ENCODE measurements at places on chromosomes 6 and 20.

GRCh38 chr20:61133611-61134010 is 118.5 kb upstream of the CDH4 start:
- H3K27ac ChIP-seq: no peak overlapping the region
- peaks cover 53% of the 10 kb centered on the region for H3K27me3 ChIP-seq
- H3K4me3 ChIP-seq: no peak overlapping the region

DNA sequence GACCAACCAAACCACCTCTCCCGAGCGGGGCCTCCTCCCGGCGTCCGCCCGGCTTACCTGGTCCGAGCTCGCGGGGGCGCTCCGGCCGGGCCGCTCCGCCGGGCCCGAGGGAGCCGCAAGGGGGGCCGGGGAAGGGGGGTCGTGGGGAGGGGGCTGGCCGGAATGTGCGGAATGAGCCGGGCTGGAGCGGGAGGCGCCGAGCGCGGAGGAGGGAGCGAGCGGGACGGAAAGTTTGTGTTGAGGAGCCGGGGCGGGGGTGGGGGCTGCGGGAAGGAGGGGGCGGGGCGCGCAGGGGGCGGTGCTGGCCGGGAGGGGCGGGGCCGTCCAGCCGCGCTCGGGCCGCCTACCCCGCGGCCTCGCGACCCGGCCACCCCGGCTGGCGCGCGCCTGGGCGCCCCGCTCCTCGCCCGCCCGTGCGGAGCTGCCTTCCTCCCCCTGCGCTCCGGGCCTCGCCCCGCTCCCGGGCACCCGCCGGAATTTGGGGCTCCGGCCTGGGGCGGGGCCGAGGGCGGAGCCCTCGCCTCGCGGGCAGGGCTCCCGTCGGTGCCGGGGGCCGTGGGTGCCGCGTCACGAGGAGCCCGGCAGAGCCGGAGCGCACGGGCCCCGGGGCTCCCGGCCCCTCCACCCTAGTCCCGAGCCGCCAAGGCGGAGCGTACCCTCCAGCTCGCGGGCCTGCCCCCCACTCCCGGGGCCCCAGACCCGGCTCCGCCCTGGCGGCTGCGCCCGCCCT is at the start of gene TEAD3:
TSS of gene TEAD3 (minus strand) at position 239 of the 730 bp plus-strand sequence.
- peak within 1 kb of the TSS; percentile 98 for H3K27ac ChIP-seq
- H3K4me3 ChIP-seq: peak within 1 kb of the TSS; percentile 76
- peaks cover 41% of the 10 kb centered on the region for H3K4me1 ChIP-seq
- DNase-seq: peak; percentile 70
- no peaks in the 10 kb centered on the region for H3K36me3 ChIP-seq

- H3K27ac ChIP-seq: no peak overlapping the region
- H3K36me3 ChIP-seq: no peaks in the 10 kb centered on the region
- H3K4me3 ChIP-seq: peak overlapping the region; percentile 49
Measured at GRCh38 chr6:101401792-101402621, 8.5 kb downstream of the GRIK2 start.

- peaks cover 34% of the 10 kb centered on the region for H3K4me1 ChIP-seq
- no peak within 1 kb of the TSS for H3K4me3 ChIP-seq
- no peaks in the 10 kb centered on the region for H3K27me3 ChIP-seq
- DNase-seq: no peak
Measured at GRCh38 chr6:138499303-138500018, at the start of gene NHSL1. NHSL1 (minus strand) TSS chr6:138499494; CDS start chr6:138499290, 204 bp downstream.

DNA sequence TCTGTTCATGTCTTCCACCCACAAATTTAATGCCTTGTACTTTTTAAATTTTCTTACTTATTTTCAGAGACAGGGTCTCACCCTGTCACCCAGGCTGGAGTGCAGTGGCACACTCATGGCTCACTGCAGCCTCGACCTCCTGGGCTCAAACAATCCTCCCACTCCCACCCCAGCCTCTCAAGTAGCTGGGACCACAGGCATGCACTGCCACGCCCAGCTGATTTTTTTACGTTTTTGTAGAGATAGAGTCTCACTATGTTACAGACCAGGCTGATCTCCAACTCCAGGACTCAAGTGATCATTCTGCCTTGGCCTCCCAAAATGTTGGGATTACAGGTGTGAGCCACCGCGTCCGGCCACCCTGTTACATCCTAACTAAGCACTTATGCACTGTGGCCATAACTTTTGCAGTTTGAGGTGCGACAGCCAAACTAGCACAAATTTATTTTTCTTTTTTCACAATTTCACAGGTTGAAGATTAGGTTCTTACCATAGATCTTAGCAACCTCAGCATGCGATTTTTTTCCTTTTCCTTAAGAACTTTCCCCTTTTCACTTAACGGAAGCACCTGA is 92.1 kb downstream of the EPB41L2 start:
- peaks cover 43% of the 10 kb centered on the region for H3K4me1 ChIP-seq
- peak overlapping the region; percentile 69 for H3K27ac ChIP-seq
- no peaks in the 10 kb centered on the region for H3K36me3 ChIP-seq
- DNase-seq: no peak
- no peaks in the 10 kb centered on the region for H3K27me3 ChIP-seq

DNA sequence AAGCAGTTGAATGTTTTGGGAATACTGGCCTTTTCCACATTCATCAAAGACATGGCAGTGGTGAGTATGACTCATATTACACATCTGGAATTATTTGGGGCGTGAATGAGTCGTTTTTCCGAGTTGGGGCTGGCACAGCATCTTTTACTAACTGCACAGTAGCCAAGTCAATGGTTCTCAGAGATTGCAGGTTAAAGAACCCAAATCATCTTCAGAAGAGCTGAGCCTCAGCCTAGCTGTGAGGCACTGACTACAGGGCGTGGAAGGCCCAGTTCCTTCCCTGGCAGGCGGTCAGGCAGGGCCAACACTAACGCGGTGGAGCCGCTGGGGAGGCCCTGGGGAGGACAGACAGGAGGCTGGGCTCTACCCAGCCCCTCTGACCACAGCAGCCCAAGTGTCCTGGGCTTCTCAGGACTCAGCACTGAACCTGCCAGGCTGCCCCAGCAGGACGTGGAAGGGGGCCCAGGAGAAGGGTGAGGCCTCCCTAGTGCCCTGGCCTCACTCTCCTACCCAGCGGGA is 20.1 kb upstream of the HELZ2 start:
- DNase-seq: no peak
- H3K4me3 ChIP-seq: no peak overlapping the region
- peak overlapping the region; percentile 51 for H3K27ac ChIP-seq
- H3K4me1 ChIP-seq: no peaks in the 10 kb centered on the region
- peaks cover 98% of the 10 kb centered on the region for H3K36me3 ChIP-seq
- no peaks in the 10 kb centered on the region for H3K27me3 ChIP-seq

DNA sequence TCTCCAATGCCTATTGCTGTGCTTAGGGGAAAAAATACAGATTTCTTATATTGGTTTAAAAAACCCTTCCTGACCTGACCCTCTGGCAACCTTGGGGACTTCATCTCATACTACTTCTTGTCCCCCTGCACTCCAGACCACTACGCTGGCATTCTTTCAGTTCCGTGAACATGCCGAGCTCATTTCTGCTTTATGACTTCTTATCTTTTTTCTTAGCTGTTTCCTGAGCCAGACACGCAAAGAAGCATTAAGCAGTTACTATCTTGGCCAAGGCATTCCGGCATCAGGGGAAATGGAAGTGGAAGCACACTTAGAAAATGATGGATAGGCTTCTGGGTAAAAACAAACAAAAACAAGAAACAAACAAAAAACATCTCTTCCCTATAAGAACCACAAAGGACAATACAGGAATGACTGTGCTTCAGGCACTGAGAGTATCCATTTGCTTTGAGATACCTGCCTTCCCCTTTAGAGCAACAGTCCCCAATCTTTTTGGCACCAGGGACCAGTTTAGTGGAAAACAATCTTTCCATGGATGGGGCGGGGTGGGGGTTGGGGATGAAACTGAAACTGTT is 4.4 kb upstream of the CCDC28A start:
- H3K27ac ChIP-seq: no peak overlapping the region
- H3K27me3 ChIP-seq: no peaks in the 10 kb centered on the region
- no peak for DNase-seq

DNA sequence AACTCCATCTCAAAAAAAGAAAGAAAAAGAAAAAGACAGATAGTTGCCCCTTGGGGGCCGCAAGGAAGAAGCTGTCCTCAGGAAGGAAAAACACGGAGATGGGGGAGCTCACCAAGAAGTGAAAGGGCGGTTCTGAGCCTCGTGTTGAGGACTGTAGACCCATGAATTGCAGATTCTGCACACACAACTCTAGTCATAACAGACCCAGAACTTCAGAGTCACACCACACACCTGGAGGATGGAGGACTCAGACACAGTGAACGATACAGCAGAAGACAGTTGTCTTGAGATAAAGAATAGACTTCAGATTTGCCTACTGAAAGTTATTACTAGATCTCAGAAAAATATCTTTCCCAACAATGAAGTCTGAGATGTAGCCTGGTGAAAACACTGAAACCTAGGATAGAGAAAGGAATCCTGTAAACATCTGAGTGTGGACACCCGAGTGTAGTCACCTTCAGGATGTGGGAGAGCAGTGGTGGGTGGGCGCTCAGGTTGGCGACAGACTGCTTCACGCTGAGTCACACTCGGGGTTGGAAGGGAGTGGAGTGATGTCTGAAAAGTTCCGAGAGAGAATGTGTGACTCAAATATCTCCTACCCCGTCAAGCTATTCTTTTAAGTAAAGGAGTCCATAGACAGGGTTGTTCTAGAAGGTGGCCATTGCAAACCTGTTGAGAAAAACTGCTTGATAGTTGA is 88.1 kb downstream of the MAP3K4 start:
- no peak overlapping the region for H3K4me3 ChIP-seq
- no peak for DNase-seq
- no peaks in the 10 kb centered on the region for H3K27me3 ChIP-seq
- H3K27ac ChIP-seq: no peak overlapping the region

- H3K4me1 ChIP-seq: no peaks in the 10 kb centered on the region
- H3K27ac ChIP-seq: no peak overlapping the region
- no peak for DNase-seq
- H3K27me3 ChIP-seq: no peaks in the 10 kb centered on the region
Measured at GRCh38 chr6:83226517-83226916, 33.4 kb downstream of the RWDD2A start.

- H3K4me1 ChIP-seq: no peaks in the 10 kb centered on the region
- peaks cover 60% of the 10 kb centered on the region for H3K36me3 ChIP-seq
- no peak overlapping the region for H3K27ac ChIP-seq
- no peak for DNase-seq
Measured at GRCh38 chr20:16428112-16428511, 145.1 kb downstream of the KIF16B start.

DNA sequence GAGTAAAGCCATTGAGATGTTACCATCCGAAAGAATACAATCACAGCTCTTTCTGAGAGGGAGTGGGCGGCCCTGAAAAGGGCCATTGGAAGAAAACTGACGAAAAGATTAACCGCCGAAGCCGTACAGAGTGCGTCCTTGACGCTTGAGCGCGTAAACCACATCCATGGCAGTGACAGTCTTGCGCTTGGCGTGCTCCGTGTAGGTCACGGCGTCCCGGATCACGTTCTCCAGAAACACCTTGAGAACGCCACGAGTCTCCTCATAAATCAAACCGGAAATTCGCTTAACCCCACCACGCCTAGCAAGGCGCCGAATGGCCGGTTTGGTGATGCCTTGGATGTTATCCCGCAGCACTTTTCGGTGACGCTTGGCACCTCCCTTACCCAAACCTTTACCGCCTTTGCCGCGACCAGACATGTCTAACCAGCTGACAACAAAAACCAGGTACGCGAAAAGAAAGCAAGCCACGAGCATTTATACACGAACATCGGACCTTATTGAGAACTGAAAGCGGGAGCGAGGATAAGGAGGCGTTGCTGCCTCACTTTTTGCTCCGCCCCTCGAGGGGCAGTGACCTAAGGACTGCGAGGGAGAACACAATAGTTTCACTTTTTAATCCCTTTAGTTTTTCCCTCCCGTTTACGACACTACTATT is 60.3 kb upstream of the HFE start:
- no peaks in the 10 kb centered on the region for H3K36me3 ChIP-seq
- H3K4me3 ChIP-seq: peak overlapping the region; percentile 68
- peaks cover 13% of the 10 kb centered on the region for H3K4me1 ChIP-seq
- H3K27me3 ChIP-seq: no peaks in the 10 kb centered on the region
- H3K27ac ChIP-seq: peak overlapping the region; percentile 88

GRCh38 chr6:13383328-13384163 is 55.2 kb upstream of the TBC1D7 start:
- H3K4me1 ChIP-seq: peaks cover 5% of the 10 kb centered on the region
- H3K4me3 ChIP-seq: no peak overlapping the region
- no peak for DNase-seq
- H3K27ac ChIP-seq: no peak overlapping the region
- no peaks in the 10 kb centered on the region for H3K27me3 ChIP-seq
- H3K36me3 ChIP-seq: peaks cover 6% of the 10 kb centered on the region

DNA sequence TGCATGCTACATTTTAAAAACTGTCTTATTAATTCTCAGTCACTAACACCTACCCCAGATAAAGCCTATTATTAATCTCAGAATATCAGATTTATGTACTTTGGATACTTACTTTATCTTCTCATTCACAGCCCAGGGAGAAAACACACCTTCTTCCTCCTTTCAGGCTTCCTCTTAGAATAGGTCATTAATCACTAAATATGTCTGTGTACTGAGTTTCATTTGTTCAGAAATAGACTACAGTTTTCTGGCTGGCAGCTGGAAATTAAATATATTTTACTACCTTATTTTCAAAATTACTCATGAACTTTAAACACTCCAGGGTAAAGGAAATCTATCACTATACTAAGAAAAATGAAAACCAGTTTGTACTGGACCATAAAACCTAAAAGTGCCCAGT is 147.7 kb upstream of the DST start:
- no peak for DNase-seq
- H3K4me1 ChIP-seq: peaks cover 71% of the 10 kb centered on the region
- no peak overlapping the region for H3K27ac ChIP-seq
- H3K4me3 ChIP-seq: no peak overlapping the region

DNA sequence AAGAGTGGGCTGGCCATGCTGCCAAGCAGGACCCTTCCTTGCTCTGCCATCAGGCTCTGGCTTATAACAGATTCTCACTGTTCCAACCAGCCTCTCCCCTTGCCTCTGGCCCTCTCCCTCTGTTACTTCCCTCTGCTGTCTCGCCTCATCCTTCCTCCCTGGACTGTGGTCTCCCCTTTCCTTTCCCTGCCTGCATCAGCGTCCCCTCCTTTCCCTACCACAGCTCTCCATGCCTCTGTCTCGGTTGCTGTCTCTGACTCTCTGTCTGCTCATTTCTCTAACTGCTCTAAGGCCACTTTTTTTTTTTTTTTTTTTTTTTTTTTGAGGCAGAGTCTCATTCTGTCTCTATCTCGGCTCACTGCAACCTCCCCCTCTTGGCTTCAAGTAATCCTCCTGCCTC is 173.4 kb downstream of the PTPRT start:
- DNase-seq: no peak
- H3K4me3 ChIP-seq: no peak overlapping the region
- no peaks in the 10 kb centered on the region for H3K27me3 ChIP-seq
- H3K27ac ChIP-seq: no peak overlapping the region
- no peaks in the 10 kb centered on the region for H3K4me1 ChIP-seq

GRCh38 chr20:39479196-39479810 is 517.2 kb downstream of the DHX35 start:
- DNase-seq: no peak
- H3K27ac ChIP-seq: no peak overlapping the region
- H3K4me3 ChIP-seq: no peak overlapping the region

GRCh38 chr6:44850312-44850711 is 462.8 kb downstream of the CDC5L start:
- peaks cover 3% of the 10 kb centered on the region for H3K4me1 ChIP-seq
- no peaks in the 10 kb centered on the region for H3K36me3 ChIP-seq
- H3K27me3 ChIP-seq: no peaks in the 10 kb centered on the region
- DNase-seq: no peak

- no peak for DNase-seq
- no peaks in the 10 kb centered on the region for H3K27me3 ChIP-seq
- H3K4me3 ChIP-seq: no peak overlapping the region
- H3K27ac ChIP-seq: no peak overlapping the region
Measured at GRCh38 chr6:11449408-11449807, 88.1 kb upstream of the TMEM170B start.

- H3K4me1 ChIP-seq: peaks cover 20% of the 10 kb centered on the region
- peak; percentile 84 for DNase-seq
- H3K4me3 ChIP-seq: peak overlapping the region; percentile 31
- H3K36me3 ChIP-seq: no peaks in the 10 kb centered on the region
- peak overlapping the region; percentile 86 for H3K27ac ChIP-seq
Measured at GRCh38 chr20:31842471-31843157, 2.8 kb downstream of the FOXS1 start.

Measured in heart right ventricle (tissue), 16 donors.